ENCODE measurements at places on chromosomes 7 and 10.

DNA sequence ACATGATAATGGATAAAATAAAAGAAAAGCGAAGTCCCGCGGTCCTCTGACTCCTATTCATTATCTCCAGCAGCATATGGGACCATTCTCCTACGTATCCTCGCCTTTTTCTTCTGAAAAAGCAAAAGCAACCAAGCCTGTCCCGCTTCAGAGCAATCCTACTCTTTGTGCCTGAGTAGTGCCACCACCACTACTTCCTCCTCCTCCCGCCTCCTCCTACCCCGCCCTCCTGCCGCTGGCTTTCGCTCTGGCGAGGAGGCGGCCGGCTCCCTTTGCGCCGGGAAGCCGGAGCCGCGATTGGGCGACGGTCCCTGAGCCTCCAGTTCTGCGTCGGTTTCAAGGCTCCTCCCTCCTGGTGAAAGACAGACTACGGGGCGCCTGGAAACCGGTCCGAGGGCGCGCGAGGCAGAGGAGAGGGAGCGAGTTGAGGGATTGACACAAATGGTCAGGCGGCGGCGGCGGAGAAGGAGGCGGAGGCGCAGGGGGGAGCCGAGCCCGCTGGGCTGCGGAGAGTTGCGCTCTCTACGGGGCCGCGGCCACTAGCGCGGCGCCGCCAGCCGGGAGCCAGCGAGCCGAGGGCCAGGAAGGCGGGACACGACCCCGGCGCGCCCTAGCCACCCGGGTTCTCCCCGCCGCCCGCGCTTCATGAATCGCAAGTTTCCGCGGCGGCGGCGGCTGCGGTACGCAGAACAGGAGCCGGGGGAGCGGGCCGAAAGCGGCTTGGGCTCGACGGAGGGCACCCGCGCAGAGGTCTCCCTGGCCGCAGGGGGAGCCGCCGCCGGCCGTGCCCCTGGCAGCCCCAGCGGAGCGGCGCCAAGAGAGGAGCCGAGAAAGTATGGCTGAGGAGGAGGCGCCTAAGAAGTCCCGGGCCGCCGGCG, at the start of gene FZD1:
FZD1 (plus strand) TSS at position 388 of the 878 bp plus-strand sequence; CDS start at position 836, 448 bp downstream.
- DNase-seq, result peak; percentile 89

DNA sequence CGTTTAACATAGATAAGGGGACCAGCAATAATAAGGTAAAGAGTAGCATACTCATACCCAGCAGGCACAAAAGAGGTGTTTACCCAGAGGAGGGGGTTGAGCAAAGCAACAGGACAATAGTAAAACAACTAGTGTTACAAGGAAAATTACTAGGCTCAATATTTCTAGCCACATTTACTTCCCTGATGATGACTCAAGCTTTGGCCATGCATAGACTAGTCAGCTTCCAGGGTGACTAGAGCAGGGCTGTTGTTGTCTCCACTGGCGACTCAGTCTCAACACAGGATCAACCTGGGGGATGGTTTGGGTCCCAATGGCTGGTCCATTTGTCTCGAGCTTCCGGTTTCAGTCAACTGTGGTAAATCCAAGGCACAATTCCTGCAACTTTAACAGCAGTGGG, 217.7 kb upstream of the KCND2 start:
- peak; percentile 93 for DNase-seq

- DNase-seq, result no peak
Measured at GRCh38 chr10:121911421-121911697, 16.5 kb downstream of the ATE1 start.

DNA sequence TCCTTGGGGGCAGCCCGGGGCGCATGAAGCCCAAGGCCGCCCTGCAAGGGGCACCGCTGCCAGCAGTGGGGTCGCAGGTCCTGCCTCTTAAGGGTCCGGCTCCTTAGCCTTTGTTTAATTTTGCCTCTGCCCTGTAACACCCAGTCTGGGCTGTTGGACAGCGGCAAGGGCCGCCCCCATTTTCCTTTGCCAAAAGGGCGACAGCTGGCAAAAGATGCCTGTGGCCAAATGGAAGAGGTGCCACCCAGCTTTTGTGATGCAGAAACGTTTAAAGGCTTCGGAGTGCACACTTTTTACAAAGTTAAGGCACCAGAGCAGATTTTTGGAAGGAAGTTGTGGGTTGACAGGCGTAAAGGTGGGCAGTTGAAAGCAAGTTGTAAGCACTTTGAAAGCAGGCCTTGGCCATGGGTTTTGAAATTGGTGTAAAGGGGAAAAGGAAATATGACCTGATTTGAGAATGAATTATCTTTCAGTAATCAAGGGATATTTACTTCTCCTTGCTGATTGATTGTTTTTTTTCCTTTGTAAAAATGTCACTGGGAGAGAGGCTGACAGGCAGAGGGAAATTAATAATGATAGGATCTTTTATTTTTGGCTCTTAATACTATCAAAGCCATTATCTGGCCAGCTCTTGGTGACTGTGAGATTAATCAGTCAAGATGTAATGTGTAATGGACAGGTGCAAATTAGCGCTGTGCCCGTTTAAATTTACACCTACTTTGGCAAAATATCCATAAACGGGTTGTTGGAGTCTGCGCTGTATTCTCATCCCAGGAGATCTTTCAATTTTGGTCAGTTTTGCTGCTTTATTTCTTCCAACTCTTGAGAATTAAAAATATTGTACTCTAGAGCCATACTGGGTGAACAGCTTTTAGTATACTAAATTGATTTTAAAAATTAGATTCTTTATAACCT, 1.2 kb downstream of the CASD1 start:
- DNase-seq, result no peak

- no peak for DNase-seq
Measured at GRCh38 chr7:22338877-22339276, 18.1 kb downstream of the RAPGEF5 start.

DNA sequence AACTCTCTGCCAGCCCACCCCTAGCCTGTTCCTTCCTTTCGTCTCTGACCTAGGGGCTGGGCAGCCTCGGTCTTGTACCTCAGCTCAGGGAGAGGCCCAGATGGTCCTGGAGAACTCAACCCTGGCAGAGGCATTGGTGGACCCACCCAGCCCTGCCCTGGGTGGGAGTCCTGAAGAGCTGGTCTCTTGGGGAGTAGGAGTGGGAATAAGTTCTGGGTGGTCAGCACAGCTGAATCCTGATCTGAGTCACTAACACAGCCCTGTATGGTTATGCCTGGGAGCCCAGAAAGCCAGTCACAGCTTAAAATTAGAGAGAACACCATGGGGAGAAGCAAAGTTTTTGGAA, 84.0 kb downstream of the SORBS1 start:
- DNase-seq, result no peak

- no peak for DNase-seq
Measured at GRCh38 chr10:81838950-81839349, 36.0 kb upstream of the NRG3 start.

GRCh38 chr7:96740130-96740529, 30.5 kb upstream of the SEM1 start:
- no peak for DNase-seq

DNA sequence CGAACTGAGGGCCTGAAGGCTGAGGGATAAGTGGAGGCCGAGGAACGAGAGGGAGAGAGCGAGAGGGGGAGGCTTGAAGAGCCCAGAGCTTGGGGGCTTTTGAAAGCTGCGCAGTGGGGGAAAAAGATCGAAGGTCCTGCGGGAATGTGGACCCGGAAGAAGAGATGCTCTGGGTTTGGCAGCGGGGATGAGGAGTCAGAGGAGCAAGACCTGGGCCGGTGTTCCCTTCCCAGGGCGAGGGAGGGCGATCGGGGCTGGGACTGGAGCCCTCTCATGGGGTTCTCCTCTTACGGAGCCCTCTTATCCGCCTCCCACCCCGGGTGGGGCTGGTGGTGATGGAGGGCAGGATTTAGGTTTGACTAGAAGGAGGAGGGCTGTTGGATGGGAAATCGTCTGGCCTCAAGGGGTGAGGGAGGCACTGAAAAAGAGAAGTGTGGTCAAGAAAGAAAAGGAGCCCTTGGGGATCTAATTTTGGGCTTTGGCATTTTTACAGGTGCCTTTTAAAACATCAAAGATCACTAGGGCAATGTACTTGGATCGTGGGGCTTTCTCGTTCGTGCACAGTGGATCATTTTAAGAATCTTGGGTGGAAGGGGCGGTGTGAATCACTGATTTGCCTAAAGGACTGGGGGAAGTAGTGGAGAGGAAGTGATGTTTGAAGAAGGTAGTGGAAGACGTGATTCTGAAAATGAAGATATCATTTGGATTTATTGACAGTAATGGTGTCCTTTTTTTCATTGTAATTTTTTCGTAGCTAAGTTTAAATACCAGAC, 637 bp downstream of the SAMD8 start:
- DNase-seq, result peak; percentile 37

DNA sequence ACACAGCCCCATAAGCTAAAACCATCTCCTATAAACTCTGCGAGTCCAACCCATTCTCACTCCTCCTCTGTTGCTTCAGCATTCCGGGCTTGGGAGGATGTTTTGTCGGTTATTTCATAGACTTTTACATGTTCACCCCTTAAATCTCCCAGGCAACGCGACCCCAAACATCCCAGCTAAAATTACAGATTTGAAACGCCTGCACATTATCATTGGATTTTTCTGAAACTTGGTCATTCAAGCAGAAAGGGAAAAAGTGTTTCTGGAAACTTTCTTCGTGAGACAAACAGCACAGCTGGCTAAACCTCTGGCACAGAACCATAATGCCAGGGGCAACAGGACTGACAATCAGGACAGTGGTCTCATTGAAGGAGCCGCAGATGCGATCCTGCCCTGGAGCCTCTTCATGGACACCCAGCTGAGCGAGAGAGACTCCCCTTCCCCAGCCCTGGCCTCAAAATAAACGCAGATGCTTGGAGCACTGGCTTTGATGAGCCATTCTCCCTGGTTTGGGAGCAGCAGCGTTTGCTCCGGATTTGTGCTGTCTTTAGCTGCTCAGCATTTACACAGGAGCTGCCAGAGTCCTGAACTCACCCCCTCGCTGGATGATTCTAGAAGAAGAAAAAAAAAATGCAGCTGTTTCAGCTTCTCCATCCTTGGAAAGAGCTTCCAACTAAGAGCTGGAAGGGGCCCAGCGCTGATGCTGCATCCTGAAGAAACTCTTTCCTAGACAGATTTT, 30.1 kb downstream of the AFAP1L2 start:
- DNase-seq, result no peak

DNA sequence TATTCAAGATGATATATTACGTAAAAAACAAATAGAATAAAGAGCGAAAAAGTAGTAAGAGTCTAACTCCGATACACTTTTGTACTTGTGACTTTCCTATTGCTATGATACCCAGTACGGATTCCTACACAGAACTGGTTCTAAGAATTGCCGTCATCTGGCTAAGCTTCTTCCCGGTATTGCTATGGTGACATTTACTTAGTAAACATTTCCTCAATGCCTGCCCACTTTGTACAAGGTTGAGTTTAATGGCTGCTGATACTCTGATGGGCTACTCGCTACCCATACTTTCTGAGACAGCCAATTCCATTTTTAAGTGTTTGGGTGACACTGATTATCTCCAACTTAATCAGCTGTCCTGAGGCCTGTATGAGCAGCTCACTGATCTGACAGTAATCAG, 55.6 kb downstream of the OSBPL3 start:
- no peak for DNase-seq

- DNase-seq, result no peak
Measured at GRCh38 chr10:22434521-22434920, 89.2 kb downstream of the SPAG6 start.

DNA sequence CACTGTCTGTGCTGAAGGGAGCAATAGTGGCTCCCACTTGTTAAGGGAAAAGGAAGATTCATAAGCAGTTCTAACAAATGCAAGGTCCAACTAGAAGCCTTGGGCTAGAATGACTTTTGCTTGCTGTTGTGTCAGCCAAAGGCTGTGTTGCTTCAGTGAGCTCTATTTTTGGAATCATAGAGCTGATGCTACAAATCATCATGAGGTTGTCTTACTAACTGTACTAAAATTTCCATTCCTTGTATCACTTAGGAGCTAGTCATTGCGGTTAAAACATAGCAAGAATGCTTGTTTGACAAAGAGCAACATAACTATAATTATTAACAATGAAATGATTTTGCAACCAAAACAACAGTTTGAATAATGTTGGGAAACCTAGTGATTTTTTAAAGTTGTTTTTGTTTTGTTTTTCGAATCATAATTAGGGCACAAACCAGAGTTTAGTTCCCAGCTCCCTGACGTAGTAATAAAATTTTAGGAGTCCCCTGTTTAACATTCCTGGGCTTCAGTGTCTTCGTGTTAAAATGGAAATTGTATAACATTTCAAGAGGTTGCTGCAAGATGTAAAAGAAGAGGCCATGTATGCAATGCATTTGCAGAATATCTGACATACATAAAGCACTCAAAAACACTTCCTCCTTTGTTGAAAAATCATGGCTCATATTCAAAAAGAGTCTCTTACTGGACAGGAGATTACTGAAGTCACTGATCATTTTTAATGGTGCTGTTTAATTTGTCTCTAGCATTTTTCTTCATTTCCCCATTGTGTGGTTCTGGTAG, 183.4 kb downstream of the MACC1 start:
- peak; percentile 0 for DNase-seq

DNA sequence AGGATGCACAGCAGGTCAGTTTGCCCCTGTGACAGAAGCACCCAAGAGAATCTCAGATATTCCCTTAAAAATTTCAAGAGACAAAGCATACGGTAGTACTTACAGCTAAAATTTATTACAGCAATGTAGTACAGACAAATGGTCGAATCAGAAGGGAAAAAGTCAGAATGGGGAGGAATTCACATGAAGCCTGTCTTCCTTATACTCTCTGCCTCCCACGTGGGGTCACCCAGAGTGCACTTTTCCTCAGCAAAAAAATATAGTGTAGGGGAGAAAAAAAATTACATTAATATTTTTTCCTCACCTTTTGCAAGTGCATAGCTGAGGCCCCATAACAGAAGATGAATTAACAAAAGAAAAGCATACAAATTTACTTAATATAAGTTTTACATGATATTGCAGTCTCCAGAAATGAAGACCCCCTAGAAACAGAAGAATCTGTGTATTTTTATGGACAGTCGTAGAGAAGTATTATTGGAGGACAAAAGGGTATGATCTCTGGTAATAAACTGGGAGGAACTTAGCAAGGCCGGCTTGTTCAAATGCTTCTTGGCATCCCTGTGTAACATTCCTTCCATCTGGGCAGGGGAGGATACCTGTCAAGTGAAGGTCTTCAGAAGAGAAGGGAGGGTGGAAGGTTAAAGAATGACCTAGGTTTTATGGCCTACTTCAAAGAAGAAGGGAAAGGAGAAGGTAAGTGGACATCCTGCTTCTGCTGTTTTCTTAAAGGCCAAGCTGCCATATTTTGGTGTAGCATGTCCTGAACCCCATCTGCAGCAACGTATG, 270.6 kb upstream of the MAGI2 start:
- no peak for DNase-seq

- DNase-seq, result peak; percentile 16
Measured at GRCh38 chr7:132836746-132837145, 245.1 kb downstream of the CHCHD3 start.

DNA sequence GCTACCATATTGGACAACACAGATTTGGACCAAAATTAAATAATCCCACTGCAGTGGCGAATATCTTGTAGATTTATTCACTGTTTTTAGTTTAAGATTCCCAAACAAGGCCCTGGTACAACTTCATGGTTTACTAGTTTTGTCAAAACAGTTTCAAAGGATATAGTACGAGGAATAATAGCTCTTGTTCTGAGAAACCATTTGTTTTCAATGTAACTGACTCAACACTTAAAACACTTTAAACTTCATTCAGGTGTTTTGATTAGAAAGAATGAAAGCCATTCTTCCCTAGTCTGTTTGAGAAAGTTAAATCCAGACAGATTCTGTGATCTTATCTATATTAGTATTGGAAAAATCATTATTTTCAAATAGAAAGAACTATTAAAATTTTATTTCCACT, 276.4 kb upstream of the MKLN1 start:
- no peak for DNase-seq

GRCh38 chr7:83153419-83153818, 9.3 kb downstream of the PCLO start:
- no peak for DNase-seq

- no peak for DNase-seq
Measured at GRCh38 chr10:31920538-31920937, 8.1 kb downstream of the ARHGAP12 start.

Measured in bronchial epithelial cell (primary cell).